Endothelial cell of coronary artery (primary cell): ENCODE measurements at places on chromosomes 11 and 22. TPM values are rescaled to one million over a fixed set of nuclear protein-coding genes. Genes with fewer than 3 reads are reported as not detected.

The USP2 gene
- total RNA-seq, result 0.18 TPM in 1 of 2 replicates, not detected in the other

The TRIM21 gene
- total RNA-seq, result 22.7 and 24.7 TPM in 2 replicates

The FADD gene
- 54.2 and 55.0 TPM in 2 replicates for total RNA-seq

The KDM2A gene
- 34.2 and 52.8 TPM in 2 replicates for total RNA-seq

The NCR3LG1 gene
- 2.9 and 4.4 TPM in 2 replicates for total RNA-seq

The PPARA gene
- 5.4 and 10.2 TPM in 2 replicates for total RNA-seq

The INS gene
- total RNA-seq, result not detected in 2 replicates

The ALDH3B2 gene
- total RNA-seq, result not detected in 2 replicates

The OR51B4 gene
- total RNA-seq, result not detected in 2 replicates

The GLYATL1 gene
- total RNA-seq, result not detected in 2 replicates

The SHISA8 gene
- not detected in 2 replicates for total RNA-seq

The MISFA gene
- 0.54 and 1.1 TPM in 2 replicates for total RNA-seq

The LGR4 gene
- total RNA-seq, result 8.7 and 11.8 TPM in 2 replicates

The MPZL2 gene
- 118 and 402 TPM in 2 replicates for total RNA-seq

The GPHA2 gene
- not detected in 2 replicates for total RNA-seq

The OTOG gene
- total RNA-seq, result not detected in 2 replicates

The RASGRP2 gene
- total RNA-seq, result 0.81 and 2.6 TPM in 2 replicates

The CATSPER1 gene
- total RNA-seq, result 0.09 TPM in 2 replicates
